ENCODE measurements at places on chromosomes 6 and 20.

GRCh38 chr6:125953502-125953875 is 3.1 kb upstream of the HINT3 start:
- DNase-seq = no peak

GRCh38 chr6:160965893-160966292 is 25.7 kb upstream of the MAP3K4 start:
- no peak for DNase-seq

- DNase-seq = no peak
Measured at GRCh38 chr6:71153755-71154325, 134.8 kb upstream of the OGFRL1 start.

DNA sequence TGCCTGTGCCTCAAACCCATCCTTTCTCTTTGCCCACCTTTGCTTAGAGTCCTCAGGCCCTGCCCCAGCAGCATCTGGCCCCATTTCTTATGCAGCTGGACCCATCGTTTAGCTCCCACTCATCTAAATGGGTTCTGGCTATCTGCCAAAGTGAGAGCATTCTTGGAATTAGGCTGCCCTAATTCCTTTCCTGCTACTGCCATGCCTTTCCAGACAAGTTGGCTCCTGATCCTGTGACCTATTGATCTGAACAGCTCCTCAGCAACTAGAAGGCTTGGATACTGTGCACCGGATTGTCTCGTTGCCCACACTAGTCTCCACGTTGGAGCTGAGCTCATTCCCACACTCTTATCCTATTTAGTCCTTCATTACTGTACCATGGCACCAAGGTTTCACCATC is 22.9 kb downstream of the DZANK1 start:
- DNase-seq = no peak

GRCh38 chr20:8454137-8454712 is 322.2 kb downstream of the PLCB1 start:
- DNase-seq = no peak

DNA sequence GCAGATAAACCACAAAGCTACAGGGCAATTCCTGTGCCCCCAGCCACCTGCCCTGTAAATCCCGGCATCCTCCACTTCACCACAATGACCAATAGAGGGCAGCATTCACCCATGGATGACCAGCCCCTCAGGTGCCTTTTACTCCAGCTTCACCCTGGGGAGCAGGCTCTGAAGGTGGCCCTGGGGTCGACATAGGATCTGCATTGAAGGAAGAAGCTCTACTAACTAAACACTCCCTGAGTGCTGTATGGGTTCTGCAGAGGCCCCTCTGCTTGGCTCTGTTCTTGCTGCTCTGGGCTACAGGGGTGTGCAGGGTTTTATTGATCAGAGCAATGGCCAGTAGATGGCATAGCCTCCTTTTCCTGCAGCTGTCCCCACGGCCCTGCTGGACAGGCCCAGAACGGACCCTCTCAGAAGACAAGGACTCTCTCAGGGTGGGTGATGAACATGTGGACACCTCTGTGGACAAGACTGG is 20.3 kb downstream of the CST4 start:
- DNase-seq = peak; percentile 20

DNA sequence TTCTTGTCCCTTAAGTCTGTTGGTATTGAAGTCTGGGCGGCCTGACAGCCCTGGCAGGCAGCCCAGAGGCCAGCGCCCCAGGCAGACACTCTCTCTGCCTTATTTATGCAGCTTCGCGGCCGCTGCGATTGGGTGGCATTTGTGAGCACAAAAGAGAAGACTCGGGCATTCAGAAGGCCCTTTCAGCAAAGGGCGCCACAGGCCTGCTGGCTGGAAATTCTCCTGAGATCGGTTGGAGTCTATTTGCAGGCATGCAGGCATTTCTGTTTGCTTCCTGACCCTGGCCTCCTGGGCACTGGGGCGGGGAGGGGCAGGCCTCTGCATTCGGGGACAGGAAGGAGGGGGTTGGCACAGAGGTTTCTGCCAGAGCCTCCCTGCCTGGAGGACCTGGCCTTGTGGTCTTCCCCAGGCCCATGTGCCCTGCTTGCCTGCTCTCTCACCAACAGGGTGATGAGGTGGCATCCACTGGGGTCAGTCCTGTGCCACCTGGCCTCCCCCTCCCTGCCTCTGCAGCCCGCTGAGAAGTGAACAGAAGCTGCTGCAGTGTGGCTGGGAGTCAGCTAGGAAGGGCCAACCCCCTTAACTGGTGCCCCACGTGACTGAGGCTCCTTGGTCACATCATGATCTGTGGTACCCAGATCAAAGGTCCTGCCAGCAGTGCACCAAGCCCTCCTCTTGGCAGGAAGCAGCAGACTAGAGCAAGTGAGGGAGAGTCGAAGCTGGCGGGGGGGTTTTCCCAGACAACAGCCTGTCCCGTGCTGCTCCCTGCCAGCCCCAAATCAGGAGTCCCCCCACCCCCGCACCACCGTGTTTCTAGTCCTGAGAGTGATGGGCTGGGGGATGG is 16.6 kb upstream of the CCDC167 start:
- peak; percentile 22 for DNase-seq

DNA sequence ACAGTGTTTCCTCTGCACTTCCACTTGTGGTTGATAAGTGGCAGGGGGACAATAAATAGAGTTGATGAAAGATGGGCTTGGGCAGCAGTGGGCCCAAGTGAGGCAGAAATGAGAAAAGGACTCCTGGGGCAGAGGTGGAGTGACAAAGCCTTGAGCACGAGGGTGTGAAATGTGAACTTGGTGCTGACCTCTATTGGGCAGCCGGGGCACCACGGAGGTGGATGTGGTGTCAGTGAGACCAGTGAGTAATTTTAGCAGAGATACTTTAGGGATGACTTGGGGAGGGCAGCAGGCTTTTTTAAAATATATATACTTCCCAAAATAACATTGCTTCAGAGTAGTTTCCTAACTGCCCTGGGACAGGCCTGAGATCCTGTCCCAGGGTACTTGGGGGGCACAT is 30.6 kb upstream of the MYLK2 start:
- no peak for DNase-seq

GRCh38 chr6:124057461-124057860 is 253.8 kb downstream of the NKAIN2 start:
- DNase-seq = no peak

- DNase-seq = no peak
Measured at GRCh38 chr6:128039543-128039942, 138.7 kb upstream of the THEMIS start.

- no peak for DNase-seq
Measured at GRCh38 chr20:1937316-1937976, 42.2 kb downstream of the SIRPA start.

DNA sequence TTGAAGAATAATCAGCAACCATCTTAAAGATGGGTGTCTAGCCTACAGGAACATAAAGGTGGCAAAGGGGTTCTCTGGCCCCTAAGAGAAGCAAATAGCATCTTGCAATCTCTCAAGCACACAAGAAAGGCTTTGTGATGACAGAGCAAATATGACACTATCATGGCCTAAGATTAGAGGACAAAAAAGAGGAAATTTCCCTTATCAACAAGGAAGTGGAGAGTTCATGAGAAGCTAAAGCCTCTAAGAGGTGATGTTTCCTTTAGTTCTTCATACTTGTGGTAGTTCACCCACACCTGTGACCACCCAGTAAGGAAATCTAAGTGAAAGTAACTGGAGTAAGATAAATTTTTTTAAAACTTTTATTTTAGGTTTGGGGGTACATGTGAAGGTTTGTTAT is 88.4 kb downstream of the OLIG3 start:
- DNase-seq = no peak

DNA sequence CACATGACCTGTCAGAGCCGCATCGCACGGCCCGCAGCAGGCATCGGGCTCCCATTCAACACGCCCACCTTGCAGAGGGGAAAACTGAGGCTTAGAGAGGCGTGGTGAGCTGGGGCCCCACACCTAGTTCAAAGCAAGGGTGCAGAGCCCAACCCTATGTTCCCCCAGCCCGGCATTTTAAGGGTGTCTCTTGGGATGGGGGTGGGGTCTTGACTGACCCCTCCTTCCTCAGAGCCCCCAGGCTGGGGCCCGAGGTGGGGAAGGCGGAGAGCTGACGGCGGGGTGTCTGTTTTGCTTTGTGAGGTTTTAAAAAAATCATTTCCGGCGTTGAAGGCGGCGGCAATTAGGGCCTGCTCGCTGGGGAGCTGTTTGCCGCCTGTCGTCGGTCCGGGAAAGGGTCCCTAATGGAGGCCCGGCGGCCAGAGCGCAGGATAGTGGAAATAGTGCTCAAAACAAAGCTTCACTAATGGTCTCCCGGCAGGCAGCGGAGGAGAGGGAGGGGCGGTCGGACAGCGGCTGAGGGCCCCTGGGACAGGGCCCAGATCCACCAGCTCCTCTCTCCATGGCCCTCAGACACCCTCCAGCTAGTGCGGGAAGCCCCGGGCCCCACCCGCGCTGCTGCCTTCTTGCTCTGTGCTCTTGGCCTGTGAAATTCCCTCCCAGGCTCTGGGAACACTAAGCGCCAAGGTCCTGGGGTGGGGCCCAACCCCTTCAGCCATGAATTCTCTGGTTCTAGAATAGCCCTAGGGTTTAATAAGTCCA is 11.9 kb downstream of the VSTM2L start:
- no peak for DNase-seq

DNA sequence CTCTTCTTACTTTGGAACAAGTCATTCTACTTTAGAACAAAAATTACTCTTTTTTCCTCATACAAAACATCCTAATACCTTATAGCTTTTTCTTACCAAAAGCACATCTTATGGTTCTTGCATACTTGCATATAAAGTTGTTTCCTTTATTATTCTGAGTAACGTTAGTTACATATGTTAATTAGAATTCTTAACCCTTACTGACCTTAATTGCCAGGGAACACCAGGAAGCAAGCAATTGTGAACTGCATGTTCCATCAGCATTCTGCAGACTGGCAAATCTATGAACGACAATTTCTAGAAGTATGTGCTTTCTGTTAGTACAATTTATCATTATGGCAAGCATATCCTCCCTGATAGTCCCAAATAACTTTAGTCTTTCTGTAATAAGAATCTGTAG is 831.0 kb downstream of the C6orf118 start:
- no peak for DNase-seq

GRCh38 chr20:50819349-50819748 is 24.5 kb downstream of the BCAS4 start:
- DNase-seq = no peak

DNA sequence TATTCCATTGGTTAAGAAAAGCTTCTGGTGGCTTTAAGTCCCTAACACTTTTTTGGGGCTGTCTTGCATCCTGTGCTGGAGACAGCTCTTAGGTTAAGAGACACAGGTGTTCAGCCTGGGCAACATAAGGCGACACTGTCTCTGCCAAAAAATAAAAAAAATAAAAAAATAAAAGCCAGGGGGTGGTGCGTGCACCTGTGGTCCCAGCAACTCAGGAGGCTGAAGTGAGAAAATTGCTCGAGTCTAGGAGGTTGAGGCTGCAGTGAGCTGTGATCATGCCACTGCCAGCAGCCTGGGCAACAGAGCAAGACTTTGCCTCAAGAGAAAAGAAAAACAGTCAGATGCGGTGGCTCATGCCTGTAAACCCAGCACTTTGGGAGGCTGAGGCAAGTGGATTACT is 55.6 kb upstream of the ZMYND8 start:
- DNase-seq = no peak

DNA sequence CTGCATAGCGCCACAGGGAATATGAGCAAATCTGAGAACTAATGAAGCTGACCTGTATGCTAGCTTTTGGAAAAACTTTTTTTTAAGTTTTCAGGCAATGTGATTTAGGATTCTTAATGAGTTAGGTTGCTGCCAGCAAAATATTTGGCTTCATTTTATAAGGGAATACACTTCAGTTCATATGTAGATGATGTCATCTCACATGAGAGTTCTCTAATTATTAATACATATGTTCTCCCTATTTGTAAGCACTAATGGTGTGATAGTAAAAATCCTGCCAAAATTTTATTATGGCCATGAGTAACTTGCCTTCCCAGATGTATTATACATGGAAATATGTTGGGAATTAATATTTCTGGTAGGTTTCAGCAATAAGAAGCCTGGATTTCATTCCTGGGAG is 573.8 kb downstream of the EPM2A start:
- DNase-seq = no peak

DNA sequence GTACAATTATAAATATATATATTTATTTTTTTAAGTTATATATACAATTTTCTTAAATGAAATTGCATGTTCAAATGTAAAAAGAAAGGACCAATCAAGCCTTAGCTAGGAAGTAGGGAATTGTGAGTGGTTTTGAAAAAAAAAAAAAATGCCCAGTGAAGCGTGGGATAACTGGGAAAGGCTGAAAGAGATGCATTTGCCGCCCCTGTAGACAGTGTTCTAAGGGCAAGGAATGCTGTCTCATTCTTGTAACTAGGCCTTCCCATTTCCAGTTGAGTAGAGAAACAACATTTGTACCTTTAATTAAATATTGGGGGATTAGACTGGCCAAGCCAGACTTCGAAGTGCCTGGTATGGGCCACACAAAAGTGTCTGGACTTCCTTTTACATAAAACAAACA is 430.1 kb upstream of the SLC35B3 start:
- DNase-seq = no peak

- DNase-seq = no peak
Measured at GRCh38 chr6:706146-706545, 13.2 kb upstream of the EXOC2 start.

DNA sequence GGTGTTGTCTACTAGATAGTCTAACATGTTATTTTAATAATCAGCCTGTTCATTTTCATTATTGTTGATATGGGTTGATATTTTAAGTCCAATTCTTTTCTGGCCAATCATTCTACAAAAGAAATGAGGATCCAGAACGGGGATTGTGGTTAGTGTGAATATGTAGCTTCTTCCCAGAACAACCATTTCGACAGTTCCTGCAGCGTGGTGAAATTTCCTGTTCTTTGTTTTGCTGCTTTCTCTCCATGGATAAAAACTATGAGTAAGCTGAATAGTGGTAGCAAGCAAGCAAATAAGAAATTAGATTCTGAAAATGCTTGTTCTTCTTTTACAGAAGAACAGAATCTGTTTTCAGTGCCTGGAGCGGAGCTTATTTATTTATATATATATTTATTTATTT is 65.5 kb upstream of the F13A1 start:
- no peak for DNase-seq

- no peak for DNase-seq
Measured at GRCh38 chr20:40493549-40493948, 195.5 kb downstream of the MAFB start.

DNA sequence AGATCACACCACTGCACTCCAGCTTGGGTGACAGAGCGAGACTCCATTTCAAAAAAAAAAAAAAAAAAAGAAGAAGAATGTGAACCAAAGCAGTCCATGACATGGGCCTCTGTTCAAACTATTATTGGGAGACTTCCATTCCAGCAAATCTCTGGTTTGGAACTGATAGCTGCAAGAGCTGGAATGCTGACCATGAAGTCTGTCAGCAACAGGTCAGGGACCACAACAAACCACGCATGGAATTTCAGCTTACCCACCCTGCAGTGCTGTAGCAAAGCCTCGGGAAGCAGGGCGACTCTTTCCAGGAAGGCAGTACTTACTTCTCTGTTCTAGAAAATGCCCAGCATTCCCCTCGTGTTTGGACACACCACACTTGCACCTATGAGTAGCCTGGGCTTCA is 34.1 kb upstream of the TBC1D7 start:
- DNase-seq = no peak

DNA sequence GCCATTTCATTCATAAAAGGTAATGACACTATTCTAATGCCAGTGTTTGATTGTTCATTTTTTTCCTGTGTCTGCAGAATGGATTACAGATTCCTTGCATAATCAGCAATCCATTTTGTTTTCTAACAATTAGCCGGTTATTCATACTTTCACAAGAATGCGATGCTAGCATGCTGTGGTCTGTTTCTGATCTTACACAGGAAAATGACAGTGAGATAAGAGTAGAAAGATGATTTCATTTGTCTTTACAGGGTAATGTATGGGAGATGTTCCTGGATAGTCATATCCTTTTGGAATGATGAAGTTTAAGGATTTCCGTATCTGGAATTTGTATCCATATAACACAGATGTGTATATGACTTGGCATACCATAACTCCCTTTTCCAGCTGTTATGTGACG is 207.3 kb downstream of the FARS2 start:
- DNase-seq = no peak

Measured in amygdala (tissue), 56 donors.